Ascending aorta (tissue), 2 donors: ENCODE measurements at places on chromosomes 13 and 19. TPM values are rescaled to one million over a fixed set of nuclear protein-coding genes. Genes with fewer than 3 reads are reported as not detected.

DNA sequence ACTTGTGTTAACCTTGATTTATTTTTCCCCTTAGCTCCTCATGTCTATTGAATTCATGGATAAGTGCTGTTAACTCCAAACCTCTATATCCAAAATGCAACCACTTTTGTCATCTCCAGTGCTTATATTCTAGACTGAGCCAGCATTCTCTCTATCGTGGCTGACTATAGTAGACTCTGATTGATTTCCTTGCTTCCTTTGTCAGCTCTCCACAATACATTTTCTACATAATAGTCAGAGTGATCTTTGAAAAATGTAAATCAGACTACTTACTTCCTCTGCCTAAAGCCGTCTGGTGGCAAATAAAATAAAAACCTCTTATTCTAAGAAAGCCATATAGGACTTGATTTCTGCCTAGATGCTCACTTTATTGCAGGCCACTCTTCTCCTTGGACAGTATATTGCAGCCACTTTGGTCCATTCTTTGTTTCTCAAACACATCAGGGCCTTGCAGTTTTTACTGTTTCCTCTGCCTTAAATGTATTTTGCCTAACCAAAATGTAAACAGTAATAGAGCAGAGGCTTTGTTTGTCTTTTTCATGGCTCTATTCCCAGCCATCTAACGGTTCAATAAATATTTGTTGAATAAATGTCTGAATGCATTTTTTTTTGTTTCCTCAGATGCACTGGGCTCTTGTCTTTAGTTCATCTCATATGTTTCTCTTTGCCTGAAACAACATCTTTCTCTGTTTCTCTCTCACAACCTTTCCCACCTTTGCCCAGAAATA is 243.6 kb upstream of the CSNK1A1L start:
- DNase-seq, result no peak

IQCN gene
- 51.2 TPM for total RNA-seq

- no peak for DNase-seq
Observed at GRCh38 chr13:29196409-29197074, 376.4 kb downstream of the MTUS2 start.

FFAR1 gene
- total RNA-seq, result not detected
